ENCODE measurements at places on chromosomes 1 and 21.

DNA sequence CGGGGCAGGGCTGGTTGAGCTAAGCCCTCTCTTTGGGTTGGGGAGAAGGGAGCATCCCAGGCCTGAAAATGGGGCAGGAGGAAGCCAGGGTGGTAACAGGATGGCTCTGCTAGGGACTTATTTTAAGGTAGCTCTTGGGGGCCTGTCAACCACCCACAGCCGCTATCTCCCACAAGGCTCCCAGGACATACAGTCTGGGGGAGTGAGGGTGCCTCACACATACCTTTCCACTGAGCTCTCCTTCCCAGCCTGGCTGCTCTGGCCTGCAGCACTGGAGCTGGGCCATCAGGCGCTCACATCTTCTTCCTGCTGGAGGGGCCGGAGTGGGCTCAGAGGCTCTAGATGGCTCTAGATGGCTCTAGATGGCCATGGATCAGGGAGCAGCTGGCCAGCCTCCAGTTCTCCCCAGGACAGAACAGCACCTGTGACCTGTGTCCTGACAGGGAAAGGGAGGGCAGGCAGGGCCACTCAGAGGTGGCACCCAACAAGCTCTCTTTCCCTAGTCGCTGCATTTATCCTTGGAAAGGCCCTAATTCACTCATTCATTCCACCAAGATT, 11.0 kb upstream of the NPPB start:
- DNase-seq: no peak

DNA sequence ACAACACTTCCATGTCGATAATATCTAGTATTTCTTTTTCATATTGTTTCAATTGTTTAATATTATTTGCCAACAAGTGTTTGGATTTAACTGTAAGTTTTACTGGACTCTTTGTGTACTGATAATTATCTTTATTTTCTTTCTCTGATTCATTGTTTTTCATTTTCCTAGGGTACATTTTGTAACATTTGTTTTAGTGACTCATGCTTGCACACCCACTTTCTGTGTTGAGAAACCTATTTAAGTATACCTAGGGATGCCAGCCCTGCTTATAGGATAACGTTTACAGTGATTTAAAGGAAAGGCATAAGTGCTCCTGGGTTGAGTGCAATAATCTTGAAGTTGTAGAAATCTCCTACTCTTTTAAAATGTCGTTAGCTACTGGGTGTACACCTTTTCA, 1386.0 kb upstream of the ADGRL4 start:
- DNase-seq: no peak

GRCh38 chr1:73821520-73821919, 376.5 kb downstream of the LRRIQ3 start:
- no peak for DNase-seq

- DNase-seq: no peak
Measured at GRCh38 chr1:5916572-5917280, 75.5 kb downstream of the NPHP4 start.

- no peak for DNase-seq
Measured at GRCh38 chr1:91864017-91864700, 21.8 kb downstream of the TGFBR3 start.

GRCh38 chr1:167950569-167950968, 13.7 kb upstream of the MPC2 start:
- DNase-seq: no peak

- DNase-seq: no peak
Measured at GRCh38 chr1:107782217-107782845, 182.6 kb downstream of the VAV3 start.

DNA sequence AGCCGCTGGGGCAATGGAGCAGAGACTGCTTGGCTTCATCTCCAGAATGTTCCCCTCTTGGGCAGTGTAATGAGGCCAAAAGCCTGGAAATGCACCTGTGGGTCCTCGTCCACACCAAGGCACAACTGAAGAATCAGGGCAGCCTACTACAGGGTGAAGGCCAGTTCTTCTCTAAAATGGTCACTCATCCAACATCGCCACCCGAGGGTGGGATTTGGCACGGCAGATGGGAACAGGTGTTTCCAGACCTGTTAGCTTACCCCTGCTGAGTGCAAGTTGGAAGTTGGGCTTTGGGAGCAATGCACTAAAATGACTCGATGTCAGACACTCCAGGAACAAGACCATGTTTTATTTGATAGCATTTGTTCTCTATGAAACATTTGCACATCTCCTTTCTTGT, 543.7 kb downstream of the NPHP4 start:
- no peak for DNase-seq

GRCh38 chr1:104197516-104197915, 447.8 kb downstream of the AMY1C start:
- no peak for DNase-seq

- no peak for DNase-seq
Measured at GRCh38 chr1:94298861-94299260, 61.5 kb upstream of the ARHGAP29 start.

DNA sequence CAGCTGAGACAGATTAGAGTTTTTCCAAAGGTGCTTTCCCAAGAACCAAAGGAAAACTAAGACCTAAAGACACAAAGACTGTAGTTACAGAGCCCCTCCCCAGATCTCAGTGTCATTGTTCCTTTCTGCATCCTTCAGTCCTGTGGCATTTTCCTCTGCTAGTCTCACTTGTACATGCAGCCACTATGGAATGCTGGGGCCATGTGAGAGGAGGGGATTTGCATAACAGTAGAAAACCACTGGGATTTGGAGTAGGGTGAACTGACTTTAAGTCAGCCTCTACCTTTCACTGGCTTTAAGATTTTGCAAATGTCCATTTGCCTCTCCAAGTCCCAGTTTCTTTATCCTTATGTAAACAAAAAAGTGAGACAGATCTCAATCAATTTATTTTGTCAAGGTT, 119.4 kb upstream of the F3 start:
- DNase-seq: no peak

DNA sequence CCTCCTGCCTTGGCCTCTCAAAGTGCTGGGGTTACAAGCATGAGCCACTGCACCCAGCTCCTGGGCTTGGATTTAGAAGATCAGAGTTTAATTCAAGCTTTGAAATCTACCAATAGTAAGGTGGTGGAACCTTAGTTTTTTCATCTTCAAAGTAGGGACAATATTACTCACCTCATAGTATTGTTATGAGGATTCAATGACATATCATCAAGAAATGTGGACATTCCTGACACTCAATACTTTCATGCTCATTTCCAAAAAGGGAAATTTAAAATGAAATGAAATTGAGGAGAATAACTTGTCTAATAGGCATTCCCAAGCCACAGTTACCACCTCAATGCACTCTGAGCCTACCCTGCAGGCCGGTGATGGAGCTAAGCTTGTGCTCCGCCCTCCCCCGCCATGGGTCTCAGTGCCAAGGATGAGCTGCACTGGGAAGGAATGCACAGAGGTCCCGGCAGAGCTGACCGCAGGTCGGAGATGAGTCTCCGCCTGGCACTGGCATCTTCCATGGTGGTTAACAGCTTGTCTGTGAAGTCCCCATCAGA, 56.5 kb upstream of the BCAR3 start:
- DNase-seq: no peak

GRCh38 chr1:43938892-43939587, 5.4 kb downstream of the ARTN start:
- no peak for DNase-seq

DNA sequence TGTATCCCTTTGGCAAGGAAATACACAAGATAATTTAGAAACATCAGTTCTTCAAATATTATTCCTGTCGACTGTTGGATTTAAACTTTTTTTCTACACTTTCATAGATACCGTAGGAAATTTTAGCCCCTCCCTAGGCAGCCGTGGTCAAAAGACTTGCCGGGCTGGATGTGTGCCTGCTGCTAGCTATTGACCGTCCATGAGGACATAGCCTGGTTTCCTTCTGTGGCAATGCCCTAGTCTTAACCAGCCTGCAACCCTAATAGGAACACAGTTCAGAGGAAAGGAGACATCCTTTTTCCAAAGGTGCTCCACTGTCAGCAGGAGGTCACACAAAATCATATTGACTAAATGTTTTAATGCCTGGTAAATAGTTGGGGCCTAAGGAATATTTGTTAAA, 20.4 kb upstream of the KIAA1614 start:
- DNase-seq: no peak

- DNase-seq: no peak
Measured at GRCh38 chr1:204203206-204203767, 7.0 kb upstream of the KISS1 start.

DNA sequence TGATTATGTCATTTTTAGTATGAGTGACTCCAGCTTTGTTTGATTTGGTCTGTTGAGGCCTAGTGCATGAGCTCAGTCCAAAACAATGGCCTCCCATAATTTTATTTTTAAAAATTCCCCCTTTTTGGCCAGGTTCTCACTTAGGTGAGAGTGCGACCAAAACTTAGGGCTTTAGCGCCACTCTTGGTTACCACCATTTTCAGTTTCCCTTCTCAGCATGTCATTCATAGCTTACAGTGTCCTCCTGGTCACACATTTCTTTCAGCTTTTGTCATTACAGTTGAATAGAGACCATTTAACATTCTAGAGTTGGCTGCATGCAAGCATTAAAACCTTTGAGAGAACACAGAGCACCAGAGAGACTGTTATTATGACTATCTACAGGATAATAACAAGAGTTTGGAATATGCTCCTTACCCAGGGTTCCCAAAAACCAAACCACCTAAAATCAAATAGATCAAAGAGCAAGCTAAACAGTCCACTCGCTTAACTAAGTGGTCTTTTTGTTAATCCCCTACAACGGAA, 85.4 kb downstream of the TLR5 start:
- DNase-seq: no peak

GRCh38 chr1:17502326-17502778, 37.1 kb upstream of the ARHGEF10L start:
- DNase-seq: no peak

GRCh38 chr1:167669209-167670124, 39.4 kb downstream of the RCSD1 start:
- DNase-seq: no peak

GRCh38 chr1:53919675-53920066, 25.7 kb downstream of the DIO1 start:
- DNase-seq: no peak

DNA sequence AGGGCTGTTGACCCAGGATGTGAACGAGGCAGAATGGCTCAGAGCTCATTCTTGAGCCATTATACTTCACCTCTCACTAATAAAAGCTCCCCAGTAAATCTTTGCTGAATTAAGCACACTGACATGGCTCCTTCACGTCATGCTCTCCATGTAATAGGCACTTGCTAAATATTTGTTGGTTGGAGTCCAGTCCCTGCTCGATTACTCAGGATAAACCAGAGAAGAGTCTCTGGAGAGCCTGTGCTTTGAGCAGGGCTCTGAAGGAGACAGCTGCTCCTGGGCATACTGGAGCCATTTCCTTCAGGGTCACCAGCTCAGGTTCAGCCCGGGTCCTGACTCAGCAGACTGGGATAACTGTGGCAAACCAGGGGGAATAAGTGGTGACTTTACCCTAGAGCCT, 46.9 kb downstream of the HLX start:
- no peak for DNase-seq

GRCh38 chr1:30087465-30087864, 635.9 kb downstream of the MATN1 start:
- no peak for DNase-seq

- no peak for DNase-seq
Measured at GRCh38 chr1:220696863-220697231, 6.7 kb downstream of the C1orf115 start.

- no peak for DNase-seq
Measured at GRCh38 chr1:21368515-21369289, 71.2 kb upstream of the NBPF3 start.

GRCh38 chr1:114126261-114127095, 27.2 kb downstream of the SYT6 start:
- DNase-seq: no peak

DNA sequence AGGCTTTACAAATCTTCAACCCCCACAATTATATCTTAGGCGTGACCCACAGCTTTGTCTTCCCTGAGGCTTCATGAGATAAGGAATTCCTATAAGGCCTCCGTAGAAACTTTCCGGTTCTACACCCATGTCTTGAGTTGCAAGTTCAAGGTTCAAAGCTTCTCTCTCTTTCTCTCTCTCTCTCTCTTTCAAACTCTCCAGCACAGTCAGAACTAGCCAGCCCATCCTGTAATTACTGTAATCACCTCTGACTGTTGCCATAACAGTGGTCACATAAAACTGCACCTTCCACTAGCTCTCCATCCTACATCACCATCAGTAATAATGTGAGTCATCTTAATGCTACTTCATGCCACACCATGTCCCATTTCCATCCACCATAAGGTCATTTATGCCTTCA, 90.0 kb upstream of the NFASC start:
- DNase-seq: no peak

DNA sequence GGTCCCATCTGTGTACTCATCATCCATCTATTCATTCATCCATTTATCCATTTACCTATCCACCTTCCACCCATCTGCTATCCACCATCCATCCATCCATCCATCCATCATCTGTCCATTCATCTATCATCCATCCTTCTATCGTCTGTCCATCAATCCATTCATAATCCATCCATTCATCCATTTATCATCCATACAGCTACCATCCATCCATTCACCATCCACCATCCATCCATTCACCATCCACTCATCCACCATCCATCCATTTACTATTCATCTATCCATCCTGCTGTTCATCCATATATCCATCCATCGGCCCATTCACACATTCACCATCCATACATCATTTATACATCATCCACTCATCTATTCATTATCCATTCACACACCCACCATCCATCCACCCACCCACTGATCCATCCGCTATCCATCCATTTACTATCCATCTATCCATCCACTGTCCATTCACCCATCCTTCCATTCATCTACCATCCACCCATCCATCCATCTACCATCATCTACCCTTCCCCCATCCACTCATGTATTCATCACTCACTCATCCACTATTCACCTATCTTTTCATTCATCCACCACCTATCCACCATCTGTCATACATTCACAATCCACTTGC, 96.4 kb downstream of the TRIM11 start:
- DNase-seq: no peak

DNA sequence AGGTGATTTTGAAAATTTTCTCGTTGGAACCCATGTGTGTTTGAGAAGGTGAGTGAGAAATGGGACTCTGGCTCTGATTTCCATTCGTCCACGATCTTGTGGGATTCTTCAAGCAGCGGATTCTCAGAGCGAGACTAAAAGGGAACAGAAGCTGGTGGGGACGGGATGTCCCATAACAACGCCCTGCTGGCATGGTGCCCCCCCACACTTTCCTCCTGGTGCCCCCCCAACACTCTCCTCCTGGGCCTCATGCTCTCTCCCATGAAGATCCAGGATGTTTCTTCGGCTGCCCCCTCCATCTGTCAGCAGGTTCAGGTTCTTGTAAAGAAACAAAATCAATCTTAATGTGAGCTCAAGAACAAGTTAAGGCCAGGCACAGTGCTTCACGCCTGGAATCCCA, 29.1 kb downstream of the PRDM15 start:
- DNase-seq: no peak
